Endothelial cell (in vitro differentiated cells): ENCODE measurements at places on chromosomes 2 and 18. TPM values are rescaled to one million over a fixed set of nuclear protein-coding genes. Genes with fewer than 3 reads are reported as not detected.

Gene ALPI
- not detected for total RNA-seq

Gene BMP10
- not detected for total RNA-seq

Gene RASGRP3
- total RNA-seq, result 487 TPM

Gene SLC4A5
- total RNA-seq, result 4.2 TPM

Gene ANKRD36
- total RNA-seq, result 28.2 TPM

Gene GRHL1
- 1.7 TPM for total RNA-seq

Gene RAB6C
- total RNA-seq, result 1.4 TPM

Gene IL36RN
- not detected for total RNA-seq

Gene PLEKHH2
- 1.6 TPM for total RNA-seq

Gene TPO
- 0.41 TPM for total RNA-seq

Gene RAPGEF4
- 7.5 TPM for total RNA-seq

Gene DIS3L2
- 42.1 TPM for total RNA-seq

Gene TTN
- total RNA-seq, result 3.8 TPM

Gene ZNF396
- total RNA-seq, result 0.92 TPM

Gene LRPPRC
- total RNA-seq, result 85.8 TPM

Gene PLGLB2
- 1.5 TPM for total RNA-seq

Gene ADCYAP1
- total RNA-seq, result 18.5 TPM

Gene FAM237A
- total RNA-seq, result not detected

Gene KLHL41
- total RNA-seq, result 0.10 TPM
